Type B pancreatic cell (in vitro differentiated cells): ENCODE measurements at places on chromosomes 6 and 20. TPM values are rescaled to one million over a fixed set of nuclear protein-coding genes. Genes with fewer than 3 reads are reported as not detected.
A peak's percentile ranks its signal among the peaks of the same experiment; 100 is the strongest.

DNA sequence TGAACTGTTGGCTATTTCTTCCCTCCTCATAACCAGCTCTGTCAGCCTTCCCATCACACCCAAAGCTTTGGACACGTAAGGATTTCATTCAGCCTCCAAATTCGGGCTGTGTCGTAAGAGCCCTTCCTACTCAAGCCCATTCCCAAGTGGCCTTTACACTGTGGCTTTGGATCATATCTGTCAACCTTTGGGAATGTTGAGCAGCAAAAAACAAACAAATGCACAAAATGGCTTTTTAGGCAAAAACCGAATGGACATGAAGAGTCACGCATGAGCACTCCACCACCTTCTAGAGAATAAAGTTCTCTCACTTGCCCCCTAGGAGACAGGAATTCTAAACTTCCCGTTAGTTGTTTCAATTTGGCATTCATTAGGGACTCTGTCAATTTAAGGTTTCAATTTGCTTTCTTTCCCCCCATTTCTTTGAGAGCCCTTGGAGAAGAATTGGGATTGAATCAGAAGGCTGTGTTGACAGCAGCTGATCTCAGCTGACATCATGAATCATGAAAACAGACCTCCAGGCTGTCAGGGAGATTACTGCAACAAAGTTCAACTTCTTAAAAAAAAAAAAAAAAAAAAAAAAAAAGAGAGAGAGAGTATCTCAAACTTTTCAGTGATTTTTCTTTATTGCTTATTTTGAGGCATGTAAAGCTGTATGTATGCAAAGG, 110.3 kb downstream of the BCAS1 start:
- no peak for DNase-seq

GRCh38 chr20:5095931-5096330, 23.8 kb downstream of the PCNA start:
- DNase-seq, result no peak

DNA sequence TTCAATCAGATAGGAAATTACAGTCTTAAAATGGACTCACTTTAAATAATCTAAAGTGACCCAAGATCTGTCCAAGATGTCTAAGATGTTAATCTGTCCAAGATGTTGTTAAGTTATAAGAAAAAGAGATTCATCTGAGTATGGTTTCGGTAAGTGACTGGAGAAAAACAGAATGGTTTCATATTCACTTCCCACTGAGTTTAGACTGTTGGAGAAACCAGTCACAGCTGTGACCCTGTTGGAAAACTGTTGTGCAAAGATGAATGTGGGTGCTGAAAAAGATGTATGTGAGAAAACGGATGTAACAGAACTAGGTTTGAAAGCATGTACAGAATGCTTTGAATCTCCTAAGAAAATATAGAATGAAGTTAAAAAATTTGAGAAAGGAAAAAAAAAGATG, 325.9 kb downstream of the COL12A1 start:
- DNase-seq, result no peak

DNA sequence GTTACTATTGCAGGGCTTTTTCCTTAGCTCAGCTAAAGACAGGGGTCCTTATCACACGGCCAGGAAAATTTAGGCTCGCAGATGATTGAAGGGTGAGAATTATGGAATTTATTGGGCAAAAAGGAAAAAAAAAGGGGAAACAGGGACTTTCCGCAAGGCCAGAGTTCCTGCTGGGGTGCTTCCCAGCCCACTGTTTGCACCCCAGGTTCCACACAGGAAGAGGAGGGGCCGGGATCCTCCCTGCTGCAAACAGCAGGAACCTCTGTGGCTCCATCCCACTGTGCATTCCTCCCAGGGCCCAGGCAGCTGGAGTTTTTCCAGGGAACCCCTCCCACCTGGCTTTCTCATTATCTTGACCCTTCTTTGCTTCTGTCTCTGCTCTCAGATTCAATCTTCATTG, 35.9 kb upstream of the IL20RA start:
- no peak for DNase-seq

GRCh38 chr6:151675746-151676459, 131.6 kb upstream of the ESR1 start:
- no peak for DNase-seq

SYTL3 gene
- 2.2 and 2.8 TPM in 2 replicates for total RNA-seq

EMILIN3 gene
- total RNA-seq, result 0.67 and 10.3 TPM in 2 replicates

BMP7 gene
- total RNA-seq, result 115 and 287 TPM in 2 replicates

- no peak for DNase-seq
Observed at GRCh38 chr6:41586252-41587007, 40.2 kb downstream of the FOXP4 start.

DNA sequence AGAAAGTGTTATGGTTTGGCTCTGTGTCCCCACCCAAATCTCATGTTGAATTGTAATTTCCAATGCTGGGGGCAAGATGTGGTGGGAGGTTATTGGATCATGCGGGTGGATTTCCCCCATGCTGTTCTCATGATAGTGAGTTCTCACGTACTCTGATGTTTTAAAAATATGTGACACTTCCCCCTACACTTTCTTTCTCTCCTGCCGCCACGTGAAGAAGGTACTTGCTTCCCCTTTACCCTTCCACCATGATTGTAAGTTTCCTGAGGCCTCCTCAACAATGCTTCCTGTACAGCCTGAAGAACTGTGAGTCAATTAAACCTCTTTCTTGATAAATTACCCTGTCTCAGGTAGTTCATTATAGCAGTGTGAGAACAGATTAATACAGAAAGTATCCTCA, 150.8 kb downstream of the TMEM200A start:
- no peak for DNase-seq

- DNase-seq, result no peak
Observed at GRCh38 chr20:60294632-60295031, 336.4 kb downstream of the CDH26 start.

DNA sequence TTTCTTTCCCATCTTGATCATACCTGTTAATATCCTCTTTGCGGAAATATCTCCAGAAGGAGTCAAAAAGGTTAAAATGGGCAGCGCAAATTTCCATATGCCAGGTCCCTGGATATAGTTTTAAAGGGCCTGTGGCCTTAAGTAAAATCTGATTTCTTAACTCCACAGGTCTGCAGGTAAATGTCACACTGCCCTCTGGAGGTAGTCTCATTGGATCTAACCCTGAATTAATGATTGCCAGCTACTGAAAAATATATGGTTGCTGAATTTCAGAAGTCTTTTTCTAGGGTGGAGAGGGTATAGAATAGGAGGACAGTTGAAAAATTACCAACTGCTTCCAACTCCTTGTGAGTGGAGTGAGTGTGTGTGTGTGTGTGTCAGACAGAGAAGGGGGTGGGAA, 8.5 kb downstream of the MOXD1 start:
- DNase-seq, result no peak

GRCh38 chr6:33431880-33432541, 12.1 kb downstream of the SYNGAP1 start:
- DNase-seq, result no peak

- no peak for DNase-seq
Observed at GRCh38 chr6:31567531-31568370, 4.3 kb upstream of the LTA start.

- no peak for DNase-seq
Observed at GRCh38 chr20:47293631-47294030, 62.9 kb downstream of the ZMYND8 start.

LY6G6F gene
- total RNA-seq, result not detected in 2 replicates

- DNase-seq, result no peak
Observed at GRCh38 chr20:6940048-6940447, 172.6 kb downstream of the BMP2 start.

DNA sequence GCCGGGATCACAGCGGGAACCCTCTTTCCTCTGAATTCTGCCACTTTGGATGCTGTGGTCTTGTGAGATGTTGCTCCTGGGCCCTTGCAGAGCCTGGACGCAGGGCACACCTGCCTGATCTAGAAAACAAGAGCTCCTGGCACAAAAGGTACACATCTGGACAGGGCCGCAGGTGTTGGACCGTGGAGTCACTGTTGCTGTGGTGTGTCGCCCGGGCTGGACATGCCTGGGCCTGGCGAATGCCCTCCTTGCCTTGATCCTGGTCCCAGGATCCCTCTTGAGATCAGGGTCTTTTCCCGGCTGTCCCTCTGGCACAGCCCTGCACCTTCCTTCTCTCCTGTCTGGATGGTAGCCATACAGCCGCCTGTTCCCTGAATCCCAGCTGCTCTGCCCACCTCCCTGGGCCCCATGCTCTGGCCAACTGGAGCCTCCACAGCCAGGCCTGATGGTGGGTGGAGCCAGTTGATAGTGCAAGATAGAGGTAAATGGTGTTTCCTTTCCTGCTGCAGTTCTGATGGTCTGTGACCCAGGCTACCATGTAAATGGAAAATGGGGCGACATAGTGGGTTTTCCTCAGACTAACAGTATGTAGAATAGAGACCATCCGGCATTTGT, 5.0 kb downstream of the FOXP4 start:
- no peak for DNase-seq

GNRH2 gene
- total RNA-seq, result 0.99 and 2.3 TPM in 2 replicates

GRCh38 chr6:166461821-166462460, 79.2 kb upstream of the MPC1 start:
- no peak for DNase-seq

DNA sequence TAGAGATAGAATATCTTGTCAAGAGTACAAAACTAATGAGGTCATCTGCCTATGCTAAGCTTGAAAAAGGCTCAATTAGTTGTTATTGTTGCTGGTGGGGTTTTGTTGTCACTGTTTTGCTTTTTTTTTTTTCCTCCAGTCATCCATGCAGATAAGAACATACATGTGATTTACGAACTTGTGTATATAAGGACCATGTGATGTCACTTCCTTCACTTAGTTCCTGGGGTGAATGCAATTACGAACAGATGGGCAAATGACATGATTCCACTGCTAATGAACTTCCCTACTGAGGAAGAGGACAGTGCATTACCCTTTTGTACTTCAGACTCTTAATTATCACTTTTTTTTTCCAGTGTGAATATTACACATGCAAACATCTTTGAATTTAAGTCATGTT, 1175.3 kb upstream of the GJE1 start:
- DNase-seq, result no peak

DLK2 gene
- total RNA-seq, result 3.3 and 3.4 TPM in 2 replicates

DNA sequence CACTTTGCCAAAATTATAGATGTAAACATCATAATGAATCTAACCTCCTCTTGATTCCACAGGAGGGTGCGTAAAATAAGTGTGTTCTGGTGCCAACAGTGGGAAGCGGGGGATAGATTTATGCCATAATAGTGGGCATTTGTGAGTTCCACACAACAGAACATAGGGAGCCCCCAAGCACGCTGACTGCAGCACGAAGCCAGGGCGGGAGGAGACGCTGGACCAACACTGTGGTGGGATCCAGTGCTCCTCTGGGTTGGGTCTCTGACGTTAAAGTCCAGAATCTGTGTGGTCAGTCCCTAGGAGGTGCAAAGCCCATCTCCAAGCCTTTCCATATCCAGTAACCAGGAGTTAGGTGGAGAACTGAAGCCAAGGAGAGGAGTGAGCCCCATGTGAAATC, 1.8 kb upstream of the TTLL2 start:
- peak; percentile 24 for DNase-seq

- no peak for DNase-seq
Observed at GRCh38 chr6:140071601-140072062, 697.2 kb upstream of the CITED2 start.

GRCh38 chr20:62980970-62981369, 25.8 kb downstream of the BHLHE23 start:
- DNase-seq, result no peak

- DNase-seq, result no peak
Observed at GRCh38 chr6:32047855-32048766, 9.9 kb downstream of the CYP21A2 start.
